ENCODE measurements at places on chromosomes 4 and X. TPM values are rescaled to one million over a fixed set of nuclear protein-coding genes. Genes with fewer than 3 reads are reported as not detected.

The C1QTNF7 gene
- total RNA-seq = 0.18 TPM

The TMEM35A gene
- 14.4 TPM for total RNA-seq

The SLC4A4 gene
- total RNA-seq = 2.4 TPM

The NPY1R gene
- total RNA-seq = 0.09 TPM

The PRDM5 gene
- 18.4 TPM for total RNA-seq

The SLC10A3 gene
- 23.9 TPM for total RNA-seq

The SUPT20HL1 gene
- not detected for total RNA-seq

The PDCL2 gene
- not detected for total RNA-seq

Measured in fibroblast of the aortic adventitia (primary cell).